Naive B cell (primary cell): ENCODE measurements at places on chromosomes 1 and 21.

GRCh38 chr1:236507022-236507700 lies 16.6 kb upstream of the LGALS8 start:
- no peak for DNase-seq

DNA sequence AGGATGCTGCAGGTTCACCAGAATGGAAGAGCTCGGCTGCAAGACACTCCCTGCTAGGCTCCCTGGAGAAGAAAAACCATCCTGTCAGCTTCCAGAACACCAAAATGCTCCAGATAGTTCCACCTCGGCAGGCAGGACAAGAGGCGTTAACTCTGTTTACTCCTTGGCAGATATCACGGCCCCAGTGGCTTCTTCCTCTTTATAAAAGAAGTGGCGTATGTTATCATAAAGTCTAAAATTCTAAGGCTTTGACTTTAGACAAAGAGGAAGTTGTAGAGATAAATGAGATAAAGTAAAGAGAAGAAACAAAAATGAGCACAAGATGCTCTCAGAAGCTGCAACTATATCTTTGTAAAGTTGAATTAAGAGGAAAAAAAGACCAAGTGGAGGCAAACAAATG lies 24.3 kb upstream of the MTF1 start:
- no peak for DNase-seq

GRCh38 chr1:36448530-36449056 lies 1.7 kb downstream of the OSCP1 start:
- DNase-seq: no peak

- no peak for DNase-seq
These were observed 44.3 kb downstream of the TRIM11 start for GRCh38 chr1:228362141-228362883.

GRCh38 chr21:29193901-29194300 lies 63.5 kb downstream of the MAP3K7CL start:
- no peak for DNase-seq

DNA sequence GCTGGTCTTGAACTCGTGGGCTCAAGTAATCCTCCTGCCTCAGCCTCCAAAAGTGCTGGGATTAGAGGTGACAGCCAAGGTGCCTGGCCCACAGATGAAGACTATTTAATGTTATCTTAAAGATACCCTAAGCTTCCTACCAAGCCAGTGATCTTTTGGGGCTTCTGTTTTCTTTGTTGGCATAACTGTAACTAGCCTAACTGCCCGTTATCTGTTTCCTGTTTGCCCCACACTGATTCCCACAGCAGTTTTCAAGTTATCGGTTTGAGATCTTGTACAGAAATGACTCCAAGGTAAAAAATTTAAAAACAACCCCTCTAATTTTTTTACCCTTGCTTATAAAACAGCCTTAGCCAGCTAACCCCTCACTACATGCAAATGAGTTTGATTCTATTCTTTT lies 12.4 kb downstream of the SELL start:
- no peak for DNase-seq

GRCh38 chr1:82565146-82565545 lies 764.4 kb downstream of the ADGRL2 start:
- DNase-seq: no peak

GRCh38 chr1:84803604-84804003 lies 89.4 kb downstream of the LPAR3 start:
- no peak for DNase-seq

DNA sequence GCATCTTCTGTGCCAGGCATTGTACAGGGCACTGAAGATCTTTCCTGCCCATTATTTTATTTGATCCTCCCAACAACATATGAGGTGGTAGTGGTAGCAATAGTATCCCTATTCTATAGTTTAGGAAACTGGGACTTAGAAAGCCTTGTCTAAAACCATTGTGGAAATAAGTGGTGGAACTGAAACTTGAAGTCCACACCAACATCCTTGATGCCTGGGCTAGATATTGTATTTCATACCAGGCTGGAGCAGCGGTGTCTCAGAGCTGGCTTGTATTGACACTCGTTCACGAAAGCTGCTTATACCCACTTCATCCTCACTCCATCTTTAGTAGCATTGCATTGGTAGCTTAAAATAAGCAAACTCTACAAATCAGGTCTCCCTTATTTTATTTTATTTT lies 9.7 kb upstream of the CTSS start:
- DNase-seq: no peak

DNA sequence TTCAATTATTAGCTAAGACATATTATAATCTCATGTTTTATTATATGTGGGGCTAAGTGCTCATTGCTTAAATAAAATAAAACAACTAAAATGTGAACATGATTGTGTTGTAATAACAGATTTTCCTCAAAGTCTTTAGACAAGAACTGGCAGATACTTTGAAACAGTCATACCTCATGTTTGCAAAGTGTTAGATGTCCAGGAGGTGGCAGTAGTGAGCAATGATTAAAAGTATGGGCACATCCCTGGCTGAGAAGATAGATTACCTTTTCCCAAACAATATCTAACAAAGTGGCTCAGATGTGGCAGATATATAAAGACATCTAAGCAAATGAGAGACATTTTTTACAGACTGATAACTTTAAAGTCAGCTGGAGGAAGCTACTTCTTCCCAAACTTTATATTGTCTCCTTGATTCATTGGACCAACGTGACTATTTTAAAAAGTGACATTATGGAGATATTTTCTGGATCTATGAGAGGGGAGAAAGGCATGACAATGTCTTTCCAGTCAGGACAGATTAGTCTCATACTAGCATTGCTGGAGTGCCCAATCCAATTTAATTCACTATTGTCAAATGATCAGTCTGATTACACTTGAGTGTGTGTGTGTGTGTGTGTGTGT lies 269.8 kb downstream of the S1PR1 start:
- peak; percentile 30 for DNase-seq

- peak; percentile 12 for DNase-seq
These were observed 40.4 kb downstream of the DAP3 start for GRCh38 chr1:155729031-155729898.

DNA sequence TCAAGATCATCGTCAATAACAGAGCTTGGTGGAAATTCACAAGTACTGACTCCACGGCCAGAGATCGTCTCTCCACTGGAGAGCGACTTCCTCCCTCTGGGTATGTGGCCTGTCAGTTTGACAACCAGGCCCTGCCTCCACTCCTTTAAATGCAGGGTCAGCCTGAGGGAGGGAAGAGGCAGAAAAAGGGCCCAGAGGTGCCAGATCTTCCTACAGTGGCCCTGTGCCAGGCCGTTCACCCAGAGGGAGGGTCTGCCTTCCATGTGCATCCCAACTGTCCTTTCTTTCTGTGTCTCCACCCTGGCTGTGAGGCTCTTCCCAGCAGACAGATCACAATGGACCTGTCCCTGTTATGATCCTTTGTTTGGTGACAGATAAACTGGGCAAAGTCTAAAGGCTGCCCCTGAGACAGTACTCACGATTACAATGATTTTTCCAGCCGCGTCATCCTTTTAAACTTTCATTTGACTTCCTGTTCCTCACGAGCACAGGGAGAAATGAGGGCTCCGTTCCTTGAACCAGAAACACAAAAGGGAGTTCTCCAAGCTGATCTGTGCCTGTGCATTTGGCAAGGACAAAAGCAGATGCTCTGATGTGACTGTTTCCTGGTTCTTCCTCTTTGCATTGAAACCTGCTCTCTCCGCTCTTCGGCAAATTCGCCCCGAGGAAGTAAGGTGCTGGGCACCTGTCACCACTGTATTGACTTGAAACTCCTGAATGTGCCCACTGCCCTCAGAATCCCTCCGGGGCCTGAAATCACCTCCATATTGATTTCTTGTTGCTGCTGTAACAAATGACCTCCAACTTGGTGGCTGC lies 126.7 kb downstream of the PGBD5 start:
- no peak for DNase-seq

DNA sequence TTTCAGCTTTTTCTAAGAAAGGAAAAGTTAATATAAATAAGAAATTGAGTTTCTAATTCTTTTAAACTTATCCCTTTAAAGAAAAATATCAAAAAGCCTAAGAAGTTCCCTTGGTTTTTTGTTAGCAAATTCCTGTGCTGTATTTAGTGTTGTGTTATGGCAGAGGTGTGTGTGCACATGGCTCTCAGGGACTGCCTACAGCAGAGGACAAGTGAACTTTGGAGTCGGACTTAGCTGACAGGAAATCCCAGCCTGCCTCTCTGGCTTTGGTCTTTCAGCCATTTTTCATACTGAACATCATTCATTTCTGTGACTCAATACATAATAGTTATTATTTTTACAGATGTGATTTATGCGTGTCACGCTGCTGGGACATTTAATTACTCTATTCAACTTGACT lies 149.6 kb downstream of the FMN2 start:
- no peak for DNase-seq

DNA sequence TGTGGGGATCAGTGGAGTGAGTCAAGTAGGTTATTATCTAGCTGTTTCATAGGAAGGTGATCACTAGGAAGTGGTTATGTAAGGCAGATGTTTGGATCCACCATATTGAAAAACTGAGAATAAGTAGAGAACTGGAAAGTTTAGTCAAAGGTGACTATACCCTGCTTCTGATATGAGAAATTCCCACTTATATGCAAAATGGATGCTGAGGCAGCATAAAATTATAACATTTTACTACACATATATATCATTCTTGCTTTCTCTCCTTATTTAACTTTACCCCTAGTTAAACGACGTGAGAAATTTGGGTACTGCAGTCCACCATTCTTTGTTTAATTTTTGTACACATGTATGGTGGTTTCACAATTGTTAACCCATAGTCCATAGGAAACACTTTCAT lies 142.4 kb downstream of the ADGRL4 start:
- no peak for DNase-seq

- no peak for DNase-seq
These were observed 6.2 kb downstream of the TRAF5 start for GRCh38 chr1:211332830-211333229.

GRCh38 chr1:29253180-29253579 lies 16.9 kb downstream of the PTPRU start:
- DNase-seq: no peak

DNA sequence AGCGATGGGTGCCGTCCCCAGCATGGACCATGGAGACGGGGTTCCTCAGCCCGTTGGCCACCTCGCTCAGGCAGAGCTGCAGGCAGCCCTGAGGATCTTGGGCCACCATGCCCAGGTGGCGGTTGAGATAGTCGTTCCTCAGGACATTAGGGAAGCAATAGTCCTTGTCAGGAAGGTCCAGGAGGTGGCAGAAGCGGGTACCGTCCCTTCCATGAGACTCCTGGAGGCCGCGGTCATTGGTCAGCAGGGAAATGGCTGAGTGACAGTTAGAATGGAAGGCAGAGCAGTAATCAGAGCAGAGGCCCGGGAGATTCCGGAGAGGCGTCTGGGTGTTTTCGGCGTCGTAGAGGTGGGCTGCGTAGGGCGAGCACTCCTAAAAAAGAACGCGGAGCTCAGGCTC lies 4.1 kb downstream of the HHIPL2 start:
- no peak for DNase-seq

- DNase-seq: no peak
These were observed 26.9 kb upstream of the LBR start for GRCh38 chr1:225454733-225455132.

DNA sequence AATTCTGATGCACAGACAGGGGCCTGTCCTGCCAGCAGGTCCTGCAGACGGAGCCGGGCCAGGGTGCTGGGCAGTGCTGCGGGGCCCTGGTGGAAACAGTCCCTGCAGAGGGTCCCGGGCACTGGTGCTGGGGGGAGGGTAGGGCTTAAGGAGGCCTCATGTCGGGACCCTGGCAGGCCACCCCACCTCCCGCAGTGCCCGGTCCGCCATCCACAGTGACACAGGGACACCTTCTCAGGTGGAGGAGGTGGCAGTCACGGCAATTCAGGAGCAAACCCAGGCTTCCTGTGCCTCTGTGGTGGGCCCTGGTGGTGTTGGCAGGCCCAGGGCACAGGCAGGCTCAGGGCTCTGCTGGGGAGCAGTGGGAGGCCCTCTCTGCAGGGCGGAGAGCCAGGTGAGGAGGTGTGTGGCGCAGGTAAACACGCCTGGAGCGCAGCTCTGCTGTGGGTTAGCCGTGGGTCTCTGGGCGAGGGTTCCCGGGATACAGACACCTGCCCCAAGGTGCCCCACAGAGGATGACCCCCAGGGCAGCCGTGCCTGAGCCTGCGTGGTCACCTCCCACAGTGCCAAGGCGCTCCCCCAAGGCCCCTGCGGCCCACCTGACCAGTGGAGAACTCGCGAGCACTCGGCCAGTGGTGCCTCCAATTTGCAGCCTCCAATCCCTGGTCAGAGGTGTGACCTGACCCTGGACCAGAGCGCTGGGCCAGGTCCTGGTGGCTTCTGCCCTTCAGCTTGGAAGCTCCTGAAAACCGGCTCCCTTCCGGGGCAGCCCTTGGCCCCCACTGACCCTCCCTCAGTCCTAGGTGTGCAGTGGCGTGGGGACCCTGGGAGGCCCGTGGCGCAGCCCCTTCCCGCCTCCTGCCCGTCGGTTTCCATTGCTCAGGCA lies 19.2 kb downstream of the COL18A1 start:
- no peak for DNase-seq

DNA sequence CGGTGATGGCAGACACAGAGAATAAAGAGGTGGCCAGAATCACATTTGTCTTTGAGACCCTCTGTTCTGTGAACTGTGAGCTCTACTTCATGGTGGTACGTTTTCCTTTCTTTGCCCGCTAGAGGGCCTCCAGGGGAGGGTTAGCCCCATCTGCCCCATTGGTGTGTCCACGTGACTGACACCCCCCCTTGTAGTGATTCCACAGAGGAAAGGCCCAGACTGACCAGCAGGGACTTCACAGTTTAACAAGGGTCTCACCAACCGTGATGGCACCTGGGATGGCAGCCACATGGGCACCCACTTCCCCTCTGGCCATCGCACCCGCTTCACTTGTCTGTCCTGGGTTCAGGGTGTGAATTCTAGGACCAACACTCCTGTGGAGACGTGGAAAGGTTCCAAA lies 22.3 kb upstream of the SARS1 start:
- no peak for DNase-seq

- no peak for DNase-seq
These were observed at the start of gene OR10J5 for GRCh38 chr1:159535907-159536306. OR10J5 (minus strand) TSS chr1:159536007; CDS start chr1:159536007, 0 bp downstream.

DNA sequence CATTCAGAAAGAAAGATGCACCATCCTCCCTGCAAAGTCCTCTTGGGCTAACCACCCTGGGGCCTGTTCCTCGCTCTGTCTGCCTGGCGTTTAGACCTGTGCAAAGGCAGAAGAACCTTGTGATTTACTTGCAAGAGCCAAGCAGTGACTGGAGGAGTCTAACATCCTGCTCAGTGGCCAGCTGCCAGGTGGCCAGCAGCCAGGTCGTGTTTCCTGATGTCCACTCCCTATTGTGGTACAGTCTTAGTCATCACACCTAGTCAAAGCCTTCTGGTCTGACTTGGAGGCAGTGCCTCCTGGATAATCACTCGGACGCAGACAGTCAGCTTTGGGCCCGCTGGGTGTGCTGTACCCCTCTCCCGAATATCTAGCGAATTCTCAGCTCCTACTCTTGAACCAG lies 118.1 kb downstream of the PGBD5 start:
- no peak for DNase-seq
